AG04450 (cell line): ENCODE measurements at places on chromosomes 7 and 10. TPM values are rescaled to one million over a fixed set of nuclear protein-coding genes. Genes with fewer than 3 reads are reported as not detected.

DNA sequence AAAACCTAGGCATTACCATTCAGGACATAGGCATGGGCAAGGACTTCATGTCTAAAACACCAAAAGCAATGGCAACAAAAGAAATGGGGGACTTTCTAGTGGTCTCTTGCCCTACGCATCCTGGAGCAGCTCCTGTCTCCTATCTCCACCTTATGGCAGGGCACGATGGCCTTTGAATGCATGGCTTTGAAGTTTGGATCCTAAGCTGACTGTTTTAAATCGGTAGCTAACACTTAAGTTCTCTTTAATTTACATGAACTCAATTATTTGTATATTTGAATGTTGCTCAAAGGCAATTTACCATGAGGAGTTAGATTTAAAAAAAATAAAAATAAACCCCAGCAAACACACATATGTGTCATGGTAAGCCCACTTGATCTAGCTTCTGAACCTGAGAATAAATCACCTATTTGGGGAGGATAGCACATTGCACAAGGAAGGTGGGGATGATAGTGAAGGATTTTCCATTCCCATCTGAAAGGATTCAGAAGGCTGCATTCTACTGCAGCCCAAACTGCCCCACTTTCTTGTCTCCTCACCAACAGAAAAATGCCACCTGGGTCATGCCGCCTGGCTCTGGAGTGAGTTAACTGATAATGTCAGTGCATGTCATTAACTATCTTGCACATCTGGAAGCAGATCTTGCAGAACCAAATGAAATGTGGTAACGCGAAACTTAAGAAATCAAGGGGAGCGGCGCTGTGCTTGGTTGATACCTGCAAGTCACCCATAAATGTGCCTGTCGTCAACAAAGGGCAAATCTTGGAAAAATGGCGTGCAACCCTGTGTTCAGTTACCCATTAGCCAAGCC is 12.4 kb downstream of the KLF6 start:
- no peak for DNase-seq

GRCh38 chr7:34653787-34654186 is 4.2 kb upstream of the NPSR1 start:
- no peak for DNase-seq

GRCh38 chr7:43511029-43511428 is 71.9 kb upstream of the STK17A start:
- DNase-seq: no peak

DNA sequence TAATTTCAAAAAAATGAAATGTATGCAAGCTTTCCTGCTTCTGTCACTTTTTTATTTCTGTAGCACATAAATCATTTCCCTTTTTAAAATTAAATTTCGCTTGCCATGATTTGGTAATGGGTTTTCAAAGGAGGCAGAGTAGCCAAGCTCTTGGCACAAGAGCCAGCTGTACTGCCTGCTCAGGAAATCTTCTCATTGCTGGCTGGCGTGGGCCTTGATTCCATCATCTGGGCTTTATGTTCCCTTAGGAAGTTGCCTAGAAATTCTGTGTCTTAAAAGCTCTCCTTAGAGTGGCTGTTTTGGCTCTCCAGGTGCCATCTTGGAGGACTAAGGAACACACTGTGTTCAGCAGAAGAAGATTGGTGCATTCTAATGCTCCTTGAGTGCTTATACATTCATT is 107.4 kb downstream of the ARID5B start:
- DNase-seq: no peak

GRCh38 chr7:158110661-158111048 is 477.0 kb downstream of the PTPRN2 start:
- DNase-seq: no peak

- no peak for DNase-seq
Measured at GRCh38 chr7:1966631-1967200, 266.0 kb downstream of the MAD1L1 start.

BHLHA15 gene
- polyA plus RNA-seq: not detected in 2 replicates

NKX1-2 gene
- polyA plus RNA-seq: not detected in 2 replicates

ASB10 gene
- not detected in 2 replicates for polyA plus RNA-seq

ARPC1B gene
- 190 and 245 TPM in 2 replicates for polyA plus RNA-seq

GOLGA7B gene
- not detected in 2 replicates for polyA plus RNA-seq

CALHM1 gene
- polyA plus RNA-seq: not detected in 2 replicates

SLIT1 gene
- 0.01 and 0.02 TPM in 2 replicates for polyA plus RNA-seq
